Naive thymus-derived CD8-positive, alpha-beta T cell (primary cell): ENCODE measurements at places on chromosomes 2 and 18. TPM values are rescaled to one million over a fixed set of nuclear protein-coding genes. Genes with fewer than 3 reads are reported as not detected.

DNA sequence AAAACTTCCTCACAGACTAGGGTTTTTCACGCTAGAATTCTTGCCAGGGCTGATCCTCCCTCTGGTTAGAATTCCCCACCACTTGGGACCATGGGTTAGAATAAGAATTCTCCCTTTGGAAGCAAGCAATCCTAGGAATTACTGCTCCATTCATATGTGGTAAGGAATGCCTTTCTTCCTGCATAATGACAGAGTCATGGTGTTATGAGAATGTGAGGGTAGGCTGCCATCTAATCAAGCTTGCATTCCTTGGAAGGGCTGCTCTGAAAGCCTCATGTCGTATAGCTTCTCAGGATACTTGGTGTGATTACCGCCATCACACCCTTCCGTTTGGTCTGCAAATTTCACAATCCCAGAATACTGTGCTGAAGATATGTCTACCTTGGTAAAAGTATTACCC lies 1282.4 kb upstream of the PIK3C3 start:
- no peak for DNase-seq

- DNase-seq, result peak; percentile 41
Measured at GRCh38 chr18:62716619-62717168, 1.4 kb downstream of the PHLPP1 start.

GRCh38 chr2:23387845-23388244 lies 2.9 kb downstream of the KLHL29 start:
- no peak for DNase-seq

The TWIST2 gene
- total RNA-seq, result not detected

- DNase-seq, result no peak
Measured at GRCh38 chr2:118974103-118974993, 32.4 kb downstream of the MARCO start.

GRCh38 chr2:9222239-9222892 lies 15.8 kb downstream of the ASAP2 start:
- DNase-seq, result no peak
